ENCODE measurements at places on chromosomes 5 and 9.

DNA sequence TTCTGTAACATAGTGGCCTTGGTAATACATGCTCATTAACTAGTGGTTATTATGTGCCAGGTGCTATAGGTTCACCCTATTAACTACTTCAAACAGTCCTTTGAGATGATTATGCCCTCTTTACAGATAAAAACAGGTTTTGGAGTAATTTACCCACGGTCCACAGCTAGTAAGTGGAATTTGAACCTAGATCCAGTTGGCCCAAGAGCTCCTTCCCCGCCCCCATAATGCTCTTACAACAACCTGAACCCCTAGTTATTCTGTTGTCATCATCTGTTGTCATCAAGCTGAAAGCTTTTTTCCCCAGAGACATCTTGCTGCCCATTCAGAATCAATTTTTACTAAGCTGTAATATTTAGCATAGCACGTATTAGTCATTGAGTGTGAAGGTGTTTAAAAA is 23.2 kb downstream of the XPA start:
- DNase-seq = no peak

GRCh38 chr9:137733429-137733828 is 114.6 kb downstream of the EHMT1 start:
- DNase-seq = no peak

GRCh38 chr9:107480386-107480789 is 9.2 kb downstream of the KLF4 start:
- DNase-seq = no peak

- peak; percentile 93 for DNase-seq
Observed at GRCh38 chr9:88076286-88077070, 61.8 kb downstream of the SPATA31C2 start.

DNA sequence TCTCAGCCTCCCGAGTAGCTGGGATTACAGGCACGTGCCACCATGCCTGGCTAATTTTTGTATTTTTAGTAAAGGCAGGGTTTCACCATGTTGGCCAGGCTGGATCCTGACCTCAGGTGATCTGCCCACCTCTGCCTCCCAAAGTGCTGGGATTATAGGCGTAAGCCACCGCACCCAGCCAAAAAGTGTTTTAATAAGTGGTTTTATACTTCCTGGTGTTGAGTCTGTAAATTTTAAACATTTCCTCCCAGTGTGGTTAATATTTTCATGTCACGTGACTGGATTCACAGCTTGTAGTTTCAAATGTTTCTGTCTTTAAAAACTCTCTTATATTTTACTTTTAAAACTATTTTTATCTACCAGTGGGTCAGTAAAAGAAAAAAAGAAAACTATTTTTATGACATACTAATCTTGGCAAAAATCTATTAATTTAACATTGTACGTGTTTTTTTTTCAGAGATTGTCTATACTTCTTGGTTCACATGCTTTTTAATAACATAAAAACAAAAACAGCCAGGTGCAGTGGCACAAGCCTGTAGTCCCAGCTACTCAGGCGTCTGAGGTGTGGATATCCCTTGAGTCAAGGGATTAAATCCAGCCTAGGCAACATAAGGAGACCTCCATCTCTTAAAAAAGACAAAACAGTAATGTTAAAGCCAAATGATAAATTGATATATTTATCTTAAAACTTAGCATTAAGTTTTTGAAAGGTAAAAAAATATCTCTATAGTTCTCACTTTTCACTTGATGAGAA is 117.1 kb downstream of the DMXL1 start:
- no peak for DNase-seq

DNA sequence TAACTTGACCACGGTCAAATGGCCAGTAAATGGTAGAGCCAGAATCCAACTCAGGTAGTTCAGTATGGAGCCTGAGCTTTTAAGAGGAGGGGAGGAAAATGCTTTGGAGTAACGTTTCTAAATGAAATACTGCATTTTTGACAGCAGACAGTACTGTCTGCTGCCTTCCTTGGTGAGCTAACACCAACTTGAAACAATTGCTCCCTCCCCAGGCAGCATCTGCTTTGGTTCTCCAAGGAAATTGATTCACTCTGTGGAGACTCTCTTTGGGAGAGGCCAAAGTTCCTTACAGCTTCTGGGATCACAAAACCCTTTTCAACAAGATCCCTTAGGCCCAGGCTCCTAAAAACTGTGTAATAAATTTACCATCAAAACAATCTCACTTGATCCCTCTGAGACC is 75.2 kb upstream of the SSBP2 start:
- no peak for DNase-seq

- no peak for DNase-seq
Observed at GRCh38 chr9:136943291-136944211, 987 bp downstream of the FBXW5 start.

- DNase-seq = no peak
Observed at GRCh38 chr9:37172557-37172956, 52.2 kb downstream of the ZCCHC7 start.
